ENCODE measurements at places on chromosomes 12 and 14.

GRCh38 chr12:124862768-124863415, 772 bp downstream of the SCARB1 start:
- DNase-seq = peak; percentile 26

GRCh38 chr14:67557118-67557517, 24.0 kb downstream of the PLEKHH1 start:
- no peak for DNase-seq

- no peak for DNase-seq
Observed at GRCh38 chr12:84421103-84421502, 491.5 kb downstream of the SLC6A15 start.

DNA sequence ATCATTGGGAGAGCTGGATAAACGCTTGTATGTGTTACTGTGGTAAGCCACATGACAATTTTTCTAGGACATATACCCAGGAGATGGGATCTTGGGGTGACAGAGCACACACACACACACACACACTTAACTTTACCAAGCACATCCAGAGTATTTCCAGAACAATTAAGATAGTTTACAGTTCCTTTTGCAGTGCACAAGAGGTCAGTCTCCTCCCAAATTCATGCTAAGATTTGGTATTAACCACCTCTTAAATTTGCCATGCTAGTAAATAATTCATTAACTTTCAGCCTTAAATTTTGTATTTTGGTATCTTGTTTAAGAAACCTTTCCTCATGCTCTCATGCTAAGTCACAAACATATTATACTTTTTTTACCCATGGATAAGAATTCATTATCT, 33.9 kb upstream of the LIMA1 start:
- no peak for DNase-seq

- no peak for DNase-seq
Observed at GRCh38 chr14:21049271-21049673, 7.1 kb downstream of the RNASE7 start.

DNA sequence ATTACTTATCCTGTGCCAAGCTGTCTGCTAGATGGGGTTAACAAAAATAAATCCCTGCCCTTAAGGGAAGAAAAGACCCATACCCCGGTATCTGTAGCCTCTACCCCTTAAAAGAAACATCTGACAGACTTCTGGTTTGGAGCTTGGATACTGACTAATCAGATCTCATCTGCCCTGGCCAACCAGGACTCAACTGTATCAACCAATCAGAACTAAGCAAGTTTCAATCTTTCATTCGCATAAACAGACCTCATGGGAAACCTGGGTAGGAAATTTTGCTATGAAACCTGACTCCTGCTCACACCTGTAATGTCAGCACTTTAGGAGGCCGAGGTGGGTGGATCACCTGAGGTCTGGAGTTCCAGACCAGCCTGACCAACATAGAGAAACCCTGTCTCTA, 26.4 kb upstream of the PRMT8 start:
- DNase-seq = no peak

DNA sequence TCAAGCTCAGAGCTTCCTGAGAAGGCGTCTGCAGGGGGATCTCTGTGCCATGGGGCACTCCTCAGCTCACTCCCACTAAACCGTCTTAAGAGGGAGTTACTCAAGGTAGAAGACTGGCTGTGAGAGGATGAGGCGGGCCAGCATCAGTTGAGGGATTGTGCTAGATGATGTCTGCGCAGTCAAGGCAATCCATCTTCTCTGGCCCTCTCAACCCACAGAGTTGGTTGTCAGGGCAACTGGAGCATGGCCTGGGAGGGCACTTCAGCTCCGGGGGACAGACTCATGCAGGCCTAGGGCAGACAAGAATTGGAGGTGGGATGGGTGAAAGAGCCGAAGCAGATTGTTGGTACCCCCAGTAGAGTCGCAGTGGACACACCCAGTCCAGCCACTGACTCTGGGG, 9.0 kb downstream of the GSTZ1 start:
- DNase-seq = no peak

GRCh38 chr14:93959239-93960107, 16.9 kb downstream of the ASB2 start:
- no peak for DNase-seq

DNA sequence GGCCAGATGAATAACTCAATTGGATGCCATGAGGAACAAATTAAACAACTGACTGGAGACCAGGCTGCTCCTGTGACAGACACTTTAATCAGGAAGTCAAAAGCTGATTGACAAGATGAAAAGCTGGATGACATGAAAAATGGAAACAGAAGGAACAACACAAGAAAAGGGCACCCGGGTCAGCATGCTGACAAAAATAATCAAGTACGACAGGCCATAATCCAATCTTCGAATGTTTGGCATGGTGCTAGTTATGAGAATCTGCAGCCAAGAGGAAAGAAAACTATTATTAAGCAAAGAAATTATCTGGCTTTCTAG, 544.7 kb downstream of the ETNK1 start:
- no peak for DNase-seq

- no peak for DNase-seq
Observed at GRCh38 chr14:36690311-36691040, 28.8 kb downstream of the PAX9 start.

DNA sequence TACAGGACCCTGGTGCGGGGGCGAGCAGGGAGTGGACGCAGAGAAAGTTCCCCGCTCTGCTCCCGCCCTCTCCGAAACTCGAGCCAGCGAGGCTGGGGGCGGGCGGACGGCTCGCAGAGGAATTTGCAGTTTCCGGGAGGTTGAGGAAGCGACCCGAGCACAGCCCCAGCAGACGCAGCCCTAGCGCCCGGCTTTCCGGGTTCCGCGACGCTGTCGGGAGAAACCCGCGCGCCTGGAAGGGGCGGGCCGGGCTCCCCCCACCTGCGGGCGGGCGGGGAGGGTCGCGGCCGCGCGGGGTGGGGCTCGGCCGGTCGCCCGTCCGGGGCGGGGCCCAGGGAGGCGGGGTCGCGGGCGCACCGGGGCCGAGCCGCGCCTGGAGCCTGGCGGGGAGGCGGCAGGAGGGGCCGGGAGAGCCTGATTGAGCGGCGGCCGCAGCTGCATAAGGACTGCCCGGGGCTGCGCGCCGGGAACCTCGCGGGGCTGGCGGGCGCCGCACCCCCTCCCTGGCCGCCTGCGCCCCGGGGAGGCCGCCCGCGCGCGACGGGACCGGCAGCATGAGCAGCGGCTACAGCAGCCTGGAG, at the start of gene RASSF3:
Gene RASSF3 (plus strand): TSS at position 417 of the 581 bp plus-strand sequence. CDS start 138 bp downstream, at position 555.
- peak; percentile 37 for DNase-seq

DNA sequence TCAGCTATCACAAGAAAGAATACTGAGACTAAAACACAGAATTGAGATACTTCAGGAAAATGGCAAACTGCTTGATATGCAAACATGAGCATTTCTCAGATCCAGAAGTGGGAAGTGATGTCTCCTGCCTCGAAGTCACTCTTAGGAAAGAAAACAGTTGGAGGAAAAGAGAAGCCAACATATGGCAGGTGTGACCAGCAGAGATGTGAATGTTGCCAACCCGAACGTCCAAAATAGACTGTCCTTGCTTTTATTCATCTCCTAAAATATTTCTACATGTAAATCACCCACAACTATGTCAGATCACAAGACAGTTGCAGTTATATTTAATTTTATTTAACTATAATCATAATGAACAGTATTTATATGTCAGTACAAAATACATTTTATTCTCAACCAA, 687.6 kb downstream of the GALC start:
- no peak for DNase-seq

DNA sequence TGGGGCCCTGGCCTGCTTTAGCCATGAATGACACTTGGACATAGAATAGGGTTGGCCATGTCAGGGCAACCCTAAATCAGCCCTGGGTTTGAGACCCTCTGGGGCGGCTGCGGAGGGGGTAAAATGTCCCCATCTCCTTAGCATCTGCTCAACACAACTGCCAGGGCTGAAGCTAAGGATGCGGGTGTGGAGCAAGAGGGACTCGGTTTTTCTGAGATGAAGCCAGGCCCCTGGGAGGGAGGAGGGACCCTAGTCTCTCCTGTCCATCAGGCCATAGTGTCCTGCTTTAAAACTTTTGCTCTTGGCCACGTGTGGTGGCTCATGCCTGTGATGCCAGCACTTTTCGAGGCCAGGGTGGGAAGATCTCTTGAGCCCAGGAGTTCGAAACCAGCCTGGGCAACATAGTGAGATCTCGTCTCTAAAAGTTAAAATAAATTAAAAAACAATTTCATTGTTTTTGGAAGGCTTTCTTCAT, 778 bp upstream of the C1R start:
- DNase-seq = no peak

- no peak for DNase-seq
Observed at GRCh38 chr14:68947802-68948201, 31.3 kb downstream of the ACTN1 start.

- DNase-seq = no peak
Observed at GRCh38 chr14:32134448-32135097, 57.5 kb downstream of the ARHGAP5 start.
